Trophoblast cell (in vitro differentiated cells and primary cell): ENCODE measurements at places on chromosomes 7 and 10.
A peak's percentile ranks its signal among the peaks of the same experiment; 100 is the strongest.

- no peak for DNase-seq
- H3K4me1 ChIP-seq, result peaks cover 2% of the 10 kb centered on the region
- no peak overlapping the region for H3K27ac ChIP-seq
- H3K27me3 ChIP-seq, result no peaks in the 10 kb centered on the region
- peaks cover 41% of the 10 kb centered on the region for H3K36me3 ChIP-seq
Measured at GRCh38 chr10:101612872-101613271, 24.8 kb downstream of the DPCD start.

DNA sequence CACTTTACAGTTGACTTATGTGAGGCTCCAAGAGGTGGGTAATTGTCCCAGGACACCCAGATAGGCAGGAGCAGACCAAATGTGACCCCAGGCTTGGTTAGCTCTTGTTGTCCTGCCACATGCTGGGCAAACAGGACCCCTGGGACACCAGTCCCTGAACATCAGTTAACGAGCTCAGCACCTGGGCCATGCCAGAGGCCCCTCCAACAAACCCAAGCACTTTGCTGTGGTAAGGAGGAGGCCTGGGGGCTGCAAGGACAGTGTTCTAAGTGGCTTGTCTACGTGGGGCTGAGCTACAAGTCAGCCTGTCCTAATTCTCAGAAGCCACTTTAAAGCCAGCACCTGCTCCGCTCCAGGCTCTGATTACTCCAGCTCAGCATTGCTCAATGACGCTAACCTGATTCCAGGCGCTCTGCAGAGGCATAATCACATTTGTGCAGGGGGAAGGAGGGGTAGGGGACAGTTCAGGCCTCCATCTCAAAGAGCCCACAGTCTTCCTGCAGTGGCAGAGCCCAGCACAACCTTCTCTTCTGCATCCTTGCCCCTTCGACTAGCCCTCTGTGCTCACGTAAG lies 57.2 kb downstream of the DDC start:
- no peaks in the 10 kb centered on the region for H3K27me3 ChIP-seq
- H3K4me3 ChIP-seq, result no peak overlapping the region
- DNase-seq, result peak; percentile 24
- no peaks in the 10 kb centered on the region for H3K4me1 ChIP-seq
- H3K27ac ChIP-seq, result no peak overlapping the region

DNA sequence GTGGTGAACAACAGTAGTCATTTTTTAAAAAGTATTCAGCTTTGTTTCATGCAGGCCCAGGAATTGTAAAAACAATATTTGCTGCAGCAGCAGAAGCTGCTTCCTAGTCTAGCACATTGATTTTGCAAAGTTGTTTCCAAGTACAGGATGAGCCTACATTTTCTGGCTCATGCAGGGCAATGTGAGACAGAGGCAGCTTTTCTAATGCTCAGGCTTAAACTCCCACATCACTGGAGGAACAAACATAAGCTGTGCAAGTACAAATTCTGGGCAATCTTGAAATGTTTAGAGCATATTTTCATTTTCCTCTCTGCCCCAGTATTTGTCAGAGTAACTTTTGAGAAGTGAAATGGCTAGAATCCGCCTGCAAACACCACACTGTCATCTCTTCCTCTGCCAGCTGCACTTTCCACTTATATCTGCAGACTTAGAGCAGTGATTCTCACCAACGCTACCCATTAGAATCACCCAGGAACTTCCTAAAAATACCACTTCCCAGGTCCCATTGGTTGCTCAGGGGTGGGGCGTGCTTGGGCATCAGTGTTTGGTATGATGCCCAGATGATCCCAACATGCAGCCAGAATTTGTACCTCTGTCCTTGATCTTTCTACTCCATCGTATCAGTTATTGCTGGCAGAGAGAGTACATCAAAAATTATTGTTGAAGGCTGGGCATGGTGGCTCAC lies 304.1 kb upstream of the LRGUK start:
- H3K4me1 ChIP-seq, result no peaks in the 10 kb centered on the region
- peaks cover 2% of the 10 kb centered on the region for H3K36me3 ChIP-seq
- no peak overlapping the region for H3K4me3 ChIP-seq
- no peak for DNase-seq
- H3K27me3 ChIP-seq, result no peaks in the 10 kb centered on the region

GRCh38 chr7:154857728-154858681 lies 144.9 kb downstream of the PAXIP1 start:
- no peaks in the 10 kb centered on the region for H3K27me3 ChIP-seq
- DNase-seq, result peak; percentile 80
- H3K4me1 ChIP-seq, result peaks cover 8% of the 10 kb centered on the region
- H3K4me3 ChIP-seq, result no peak overlapping the region
- H3K27ac ChIP-seq, result no peak overlapping the region

DNA sequence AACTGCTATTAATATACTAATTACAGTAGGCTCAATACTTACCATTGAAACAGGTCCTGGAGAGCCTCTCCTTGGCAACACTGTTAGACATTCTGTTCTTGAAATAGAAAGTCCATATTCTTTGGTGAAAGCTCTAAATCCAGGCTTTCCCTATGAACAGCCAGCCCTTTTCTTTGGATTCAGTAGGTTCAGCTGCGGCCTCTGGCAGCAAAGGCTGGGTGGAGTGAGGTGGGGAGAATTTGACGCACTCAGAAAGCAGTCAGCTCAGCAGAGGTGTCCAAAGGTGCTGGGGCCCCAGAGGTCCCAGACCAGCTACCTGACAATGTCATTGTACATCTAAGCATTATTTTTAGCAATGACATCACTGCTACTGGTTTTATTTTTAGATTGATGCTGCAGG lies 146.1 kb downstream of the GRK5 start:
- no peak overlapping the region for H3K27ac ChIP-seq
- DNase-seq, result no peak
- H3K4me1 ChIP-seq, result no peaks in the 10 kb centered on the region

GRCh38 chr10:88901984-88902789 lies 22.1 kb downstream of the STAMBPL1 start:
- no peaks in the 10 kb centered on the region for H3K4me1 ChIP-seq
- no peak for DNase-seq
- H3K36me3 ChIP-seq, result no peaks in the 10 kb centered on the region
- no peak overlapping the region for H3K4me3 ChIP-seq

DNA sequence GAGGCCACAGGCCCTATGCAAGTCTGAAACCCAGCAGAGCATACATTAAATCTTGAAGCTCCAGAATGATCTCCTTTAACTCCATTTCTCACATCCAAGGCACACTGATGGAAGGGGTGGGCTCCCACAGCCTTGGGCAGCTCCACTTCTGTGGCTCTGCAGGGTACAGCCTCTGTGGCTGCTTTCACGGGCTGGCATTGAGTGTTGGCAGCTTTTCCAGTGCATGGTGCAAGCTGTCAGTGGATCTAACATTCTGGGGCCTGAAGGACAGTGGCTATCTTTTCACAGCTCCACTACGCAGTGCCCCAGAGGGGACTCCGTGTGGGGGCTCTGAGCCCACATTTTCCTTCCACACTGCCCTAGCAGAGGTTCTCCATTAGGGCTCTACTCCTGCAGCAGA lies 265.7 kb upstream of the MAGI2 start:
- no peak overlapping the region for H3K4me3 ChIP-seq
- H3K4me1 ChIP-seq, result no peaks in the 10 kb centered on the region
- H3K36me3 ChIP-seq, result no peaks in the 10 kb centered on the region
- no peak overlapping the region for H3K27ac ChIP-seq
- no peaks in the 10 kb centered on the region for H3K27me3 ChIP-seq

- H3K4me3 ChIP-seq, result no peak overlapping the region
- no peaks in the 10 kb centered on the region for H3K27me3 ChIP-seq
- H3K4me1 ChIP-seq, result no peaks in the 10 kb centered on the region
- H3K36me3 ChIP-seq, result no peaks in the 10 kb centered on the region
- H3K27ac ChIP-seq, result no peak overlapping the region
- DNase-seq, result no peak
Measured at GRCh38 chr7:207418-208129, 15.2 kb downstream of the FAM20C start.

DNA sequence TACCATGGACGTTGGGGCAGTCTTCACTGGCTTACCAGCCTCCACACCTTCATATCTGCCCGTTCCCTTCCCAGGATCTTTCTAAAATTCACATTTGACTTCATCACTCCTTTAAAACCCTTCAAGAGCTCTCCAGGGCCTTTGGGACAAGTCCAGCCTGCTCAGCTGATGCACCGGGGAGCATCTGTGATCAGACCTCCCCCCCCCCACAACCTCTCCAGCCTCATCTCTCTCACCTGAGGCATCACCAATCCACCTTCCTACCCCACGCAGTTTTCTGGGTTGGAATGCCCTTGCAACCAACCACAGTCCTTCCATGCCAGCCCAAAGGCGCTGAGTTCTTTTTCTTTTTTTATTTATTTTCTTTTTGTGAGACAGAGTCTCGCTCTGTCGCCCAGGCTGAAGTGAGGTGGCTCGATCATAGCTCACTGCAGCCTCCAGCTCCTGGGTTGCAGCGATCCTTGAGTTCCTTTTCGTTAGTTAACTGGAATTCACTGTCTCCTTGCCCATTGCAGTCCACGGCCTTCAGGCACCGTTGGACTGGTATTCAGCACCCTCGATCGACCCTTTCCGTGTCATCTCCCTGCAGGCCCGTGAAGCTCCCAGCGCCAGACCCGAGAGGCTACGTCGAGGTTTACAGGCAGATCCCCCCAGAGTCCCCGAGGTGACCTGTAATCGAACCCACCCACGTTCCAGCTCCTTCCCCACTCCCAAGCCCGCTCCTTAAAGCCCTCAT lies 654 bp downstream of the ALKBH4 start:
- no peak overlapping the region for H3K27ac ChIP-seq
- H3K4me1 ChIP-seq, result peaks cover 3% of the 10 kb centered on the region
- no peaks in the 10 kb centered on the region for H3K27me3 ChIP-seq
- peak overlapping the region; percentile 93 for H3K4me3 ChIP-seq
- H3K36me3 ChIP-seq, result peaks cover 26% of the 10 kb centered on the region
- DNase-seq, result peak; percentile 26

GRCh38 chr7:16463949-16464715 lies 1.4 kb downstream of the SOSTDC1 start:
- no peak overlapping the region for H3K27ac ChIP-seq
- H3K36me3 ChIP-seq, result no peaks in the 10 kb centered on the region
- DNase-seq, result no peak
- no peak overlapping the region for H3K4me3 ChIP-seq
- H3K27me3 ChIP-seq, result no peaks in the 10 kb centered on the region
- H3K4me1 ChIP-seq, result no peaks in the 10 kb centered on the region

- H3K4me3 ChIP-seq, result no peak overlapping the region
- H3K27ac ChIP-seq, result no peak overlapping the region
- H3K27me3 ChIP-seq, result no peaks in the 10 kb centered on the region
- H3K4me1 ChIP-seq, result peaks cover 33% of the 10 kb centered on the region
- no peak for DNase-seq
Measured at GRCh38 chr10:102767428-102768160, 23.8 kb downstream of the WBP1L start.

- H3K36me3 ChIP-seq, result no peaks in the 10 kb centered on the region
- H3K27me3 ChIP-seq, result no peaks in the 10 kb centered on the region
- no peak overlapping the region for H3K4me3 ChIP-seq
- DNase-seq, result peak; percentile 85
Measured at GRCh38 chr10:94992811-94993210, 54.4 kb downstream of the CYP2C9 start.

DNA sequence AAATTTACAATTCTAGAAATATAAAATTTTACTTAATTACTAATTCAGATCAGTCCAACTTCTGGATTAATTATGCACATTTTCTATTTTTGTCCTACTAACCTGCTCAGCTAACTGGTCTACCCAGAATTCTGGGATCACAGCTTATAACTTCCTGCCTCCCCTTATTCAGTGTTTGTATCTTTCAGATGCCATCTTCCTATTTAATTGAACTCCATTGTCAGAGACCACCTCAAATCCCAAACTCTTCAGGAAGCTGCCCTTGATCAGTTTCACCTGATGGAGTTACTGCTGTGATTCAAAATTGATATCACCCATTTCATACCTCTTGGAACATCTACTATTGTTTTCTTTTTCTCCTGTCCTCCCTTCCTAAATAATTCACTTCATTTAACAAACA lies 259.2 kb downstream of the WDR11 start:
- no peaks in the 10 kb centered on the region for H3K27me3 ChIP-seq
- no peak overlapping the region for H3K27ac ChIP-seq
- peaks cover 7% of the 10 kb centered on the region for H3K4me1 ChIP-seq
- no peak overlapping the region for H3K4me3 ChIP-seq
- H3K36me3 ChIP-seq, result no peaks in the 10 kb centered on the region

- H3K27me3 ChIP-seq, result peaks cover 2% of the 10 kb centered on the region
- peaks cover 2% of the 10 kb centered on the region for H3K4me1 ChIP-seq
- H3K36me3 ChIP-seq, result no peaks in the 10 kb centered on the region
- H3K27ac ChIP-seq, result no peak overlapping the region
- DNase-seq, result no peak
Measured at GRCh38 chr10:130847170-130847569, 464.4 kb downstream of the TCERG1L start.

GRCh38 chr10:127148933-127149220 lies 47.5 kb downstream of the INSYN2A start:
- no peak overlapping the region for H3K27ac ChIP-seq
- H3K27me3 ChIP-seq, result no peaks in the 10 kb centered on the region
- peak; percentile 10 for DNase-seq
- no peak overlapping the region for H3K4me3 ChIP-seq
- H3K36me3 ChIP-seq, result peaks cover 2% of the 10 kb centered on the region

GRCh38 chr7:82194016-82194643 lies 249.4 kb downstream of the CACNA2D1 start:
- no peaks in the 10 kb centered on the region for H3K27me3 ChIP-seq
- no peak overlapping the region for H3K4me3 ChIP-seq
- H3K27ac ChIP-seq, result no peak overlapping the region

GRCh38 chr7:80318081-80318480 lies 183.4 kb downstream of the GNAI1 start:
- peak; percentile 20 for DNase-seq
- no peak overlapping the region for H3K4me3 ChIP-seq
- no peaks in the 10 kb centered on the region for H3K27me3 ChIP-seq
- H3K36me3 ChIP-seq, result no peaks in the 10 kb centered on the region
- H3K27ac ChIP-seq, result no peak overlapping the region
- no peaks in the 10 kb centered on the region for H3K4me1 ChIP-seq

GRCh38 chr10:75611172-75611992 lies 180.0 kb downstream of the LRMDA start:
- H3K4me1 ChIP-seq, result peaks cover 1% of the 10 kb centered on the region
- H3K27ac ChIP-seq, result no peak overlapping the region
- no peaks in the 10 kb centered on the region for H3K27me3 ChIP-seq
- DNase-seq, result no peak
- H3K4me3 ChIP-seq, result no peak overlapping the region
- H3K36me3 ChIP-seq, result no peaks in the 10 kb centered on the region

- no peak overlapping the region for H3K27ac ChIP-seq
- H3K4me1 ChIP-seq, result no peaks in the 10 kb centered on the region
- peak; percentile 18 for DNase-seq
- no peak overlapping the region for H3K4me3 ChIP-seq
- peaks cover 4% of the 10 kb centered on the region for H3K36me3 ChIP-seq
- H3K27me3 ChIP-seq, result no peaks in the 10 kb centered on the region
Measured at GRCh38 chr7:139570119-139570518, 46.6 kb downstream of the CLEC2L start.

DNA sequence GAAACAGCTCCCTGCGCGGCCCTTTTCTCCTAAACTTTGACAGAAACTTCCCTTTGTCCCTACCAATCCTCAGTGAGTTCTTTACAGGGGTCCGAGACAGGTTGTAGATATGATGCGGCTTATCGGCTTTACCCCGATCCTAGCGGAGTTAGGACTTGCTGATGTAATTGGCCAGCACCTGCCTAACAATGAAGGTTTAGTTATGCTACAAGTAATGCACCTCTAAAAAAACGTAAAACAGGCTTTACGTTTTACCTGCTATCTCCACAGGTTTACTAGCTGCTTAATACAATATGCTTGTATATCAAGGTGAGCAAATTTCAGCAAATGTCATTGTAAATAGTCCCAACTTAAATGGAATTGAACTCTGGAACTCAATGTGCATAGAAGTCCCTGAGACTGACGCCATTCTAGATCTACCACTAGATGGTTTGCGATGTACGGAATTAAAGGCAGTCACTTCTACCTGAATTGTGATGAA lies 697 bp upstream of the SNX13 start:
- peak overlapping the region; percentile 85 for H3K27ac ChIP-seq
- H3K36me3 ChIP-seq, result no peaks in the 10 kb centered on the region
- H3K4me3 ChIP-seq, result peak overlapping the region; percentile 93
- H3K27me3 ChIP-seq, result no peaks in the 10 kb centered on the region
- no peaks in the 10 kb centered on the region for H3K4me1 ChIP-seq
- peak; percentile 80 for DNase-seq
